T-helper 2 cell treated with Interferon-gamma antibody and Interleukin-4, amounts not matched to agents 100 ng/mL and 5 ng/mL, for 36 hours (primary cell): ENCODE measurements at places on chromosomes 7 and 10. TPM values are rescaled to one million over a fixed set of nuclear protein-coding genes. Genes with fewer than 3 reads are reported as not detected.

Gene GIGYF1
- 43.5 and 49.7 TPM in 2 replicates for total RNA-seq

Gene LRGUK
- total RNA-seq: 0.09 and 0.20 TPM in 2 replicates

Gene PIP
- not detected in 2 replicates for total RNA-seq

Gene ADCK2
- total RNA-seq: 22.2 TPM in 2 replicates

Gene NMT2
- 50.1 and 56.2 TPM in 2 replicates for total RNA-seq

Gene MEST
- 1.8 and 2.6 TPM in 2 replicates for total RNA-seq

Gene BNIP3
- total RNA-seq: 39.9 and 41.0 TPM in 2 replicates

Gene TMEM139
- total RNA-seq: 0.89 and 1.2 TPM in 2 replicates

Gene HERC4
- total RNA-seq: 58.7 and 60.2 TPM in 2 replicates

Gene DNAJC12
- total RNA-seq: 3.7 and 4.0 TPM in 2 replicates
